ENCODE measurements at places on chromosomes 1 and 21. TPM values are rescaled to one million over a fixed set of nuclear protein-coding genes. Genes with fewer than 3 reads are reported as not detected.

- peak overlapping the region; percentile 83 for H3K27ac ChIP-seq
- DNase-seq: no peak
Observed at GRCh38 chr1:39229504-39229903, 25.0 kb downstream of the MACF1 start.

DNA sequence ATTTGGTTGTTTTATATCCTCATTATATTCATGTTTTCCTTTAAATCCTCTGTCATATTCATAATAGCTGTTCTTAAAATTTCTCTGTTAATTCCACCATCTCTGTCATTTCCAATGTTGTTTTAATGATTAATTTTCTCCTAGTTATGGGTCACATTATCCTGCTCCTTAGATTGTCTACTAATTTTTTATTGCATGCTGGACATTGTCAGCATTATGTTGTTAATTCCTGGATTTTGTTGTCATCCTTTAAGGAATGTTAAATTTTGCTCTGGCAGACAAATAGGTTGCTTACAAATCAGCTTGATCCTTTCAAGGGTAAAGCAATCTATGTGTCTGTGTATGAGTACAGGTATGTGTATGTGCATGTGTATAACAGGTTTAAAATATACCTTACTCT, 393.8 kb upstream of the POU3F1 start:
- H3K4me3 ChIP-seq: no peak overlapping the region
- no peak overlapping the region for H3K27ac ChIP-seq
- no peaks in the 10 kb centered on the region for H3K36me3 ChIP-seq
- H3K4me1 ChIP-seq: no peaks in the 10 kb centered on the region

DNA sequence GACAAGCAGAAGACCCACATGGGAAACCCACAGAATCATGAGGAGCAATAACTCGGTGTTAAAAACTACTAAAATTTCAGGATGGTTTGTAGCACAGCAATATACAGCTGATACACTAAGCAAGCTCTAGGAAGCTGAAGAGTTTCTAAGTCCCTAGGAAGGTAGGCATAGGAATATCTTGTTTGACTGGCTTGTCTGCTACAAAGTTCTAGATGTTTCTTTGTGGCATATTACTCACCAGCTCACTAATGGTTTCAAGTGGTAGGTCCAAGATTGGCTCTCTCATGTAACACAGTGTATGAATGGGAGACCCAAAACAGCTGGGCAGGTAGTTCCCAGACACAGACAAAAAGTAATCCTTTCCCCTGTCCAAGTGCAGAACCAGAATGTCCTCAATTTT, 13.3 kb upstream of the MTF1 start:
- peaks cover 52% of the 10 kb centered on the region for H3K36me3 ChIP-seq
- no peaks in the 10 kb centered on the region for H3K4me1 ChIP-seq

DNA sequence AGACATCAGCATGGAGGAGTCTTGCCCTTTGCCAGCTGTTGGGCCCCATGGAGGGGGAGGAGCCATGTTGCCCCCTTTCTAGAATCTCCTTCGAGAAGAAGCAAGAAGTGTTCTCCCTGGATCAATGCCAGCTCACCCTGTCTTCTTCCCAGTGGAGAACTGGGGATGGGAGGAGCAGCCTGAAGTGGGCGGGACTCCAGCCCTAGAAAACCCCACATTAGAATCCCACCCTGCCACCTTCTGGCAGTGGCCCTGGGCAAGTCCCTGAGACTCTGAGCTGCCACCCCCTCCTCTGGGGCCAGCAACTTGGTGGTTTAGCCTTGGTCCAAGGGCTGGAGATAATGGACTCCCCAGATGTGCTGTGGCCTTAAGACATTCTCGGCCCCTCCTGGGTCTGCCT, 51.7 kb downstream of the PAX7 start:
- H3K4me1 ChIP-seq: no peaks in the 10 kb centered on the region
- H3K27ac ChIP-seq: no peak overlapping the region
- DNase-seq: no peak
- no peaks in the 10 kb centered on the region for H3K36me3 ChIP-seq

GRCh38 chr1:200226268-200226968, 183.4 kb downstream of the ZNF281 start:
- no peak for DNase-seq
- H3K4me3 ChIP-seq: no peak overlapping the region
- H3K36me3 ChIP-seq: no peaks in the 10 kb centered on the region
- no peak overlapping the region for H3K27ac ChIP-seq

- no peak overlapping the region for H3K27ac ChIP-seq
- no peak overlapping the region for H3K4me3 ChIP-seq
- H3K36me3 ChIP-seq: no peaks in the 10 kb centered on the region
Observed at GRCh38 chr1:107404756-107405155, 263.9 kb downstream of the NTNG1 start.

DNA sequence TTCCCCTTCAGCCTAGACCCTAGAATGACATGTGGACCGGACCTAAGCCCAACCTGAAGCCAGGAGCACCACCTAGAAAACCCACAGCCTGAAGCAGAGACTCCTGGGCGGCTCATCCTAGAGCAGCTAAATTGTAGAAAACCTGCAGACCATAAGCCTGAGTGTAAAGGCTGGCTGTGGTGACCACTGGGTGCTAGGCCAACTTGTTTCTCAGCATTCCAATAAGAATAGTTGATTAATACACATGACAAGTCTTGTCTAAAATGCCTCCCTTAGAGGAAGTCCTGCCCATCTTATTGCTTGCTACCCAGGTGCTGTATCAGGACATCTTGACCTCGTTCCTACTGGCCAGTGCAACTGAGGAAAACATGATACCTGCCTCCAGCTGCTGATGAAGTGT, 23.3 kb upstream of the CASQ2 start:
- no peak overlapping the region for H3K4me3 ChIP-seq
- DNase-seq: no peak
- H3K27ac ChIP-seq: no peak overlapping the region
- no peaks in the 10 kb centered on the region for H3K36me3 ChIP-seq
- H3K27me3 ChIP-seq: peaks cover 10% of the 10 kb centered on the region

DNA sequence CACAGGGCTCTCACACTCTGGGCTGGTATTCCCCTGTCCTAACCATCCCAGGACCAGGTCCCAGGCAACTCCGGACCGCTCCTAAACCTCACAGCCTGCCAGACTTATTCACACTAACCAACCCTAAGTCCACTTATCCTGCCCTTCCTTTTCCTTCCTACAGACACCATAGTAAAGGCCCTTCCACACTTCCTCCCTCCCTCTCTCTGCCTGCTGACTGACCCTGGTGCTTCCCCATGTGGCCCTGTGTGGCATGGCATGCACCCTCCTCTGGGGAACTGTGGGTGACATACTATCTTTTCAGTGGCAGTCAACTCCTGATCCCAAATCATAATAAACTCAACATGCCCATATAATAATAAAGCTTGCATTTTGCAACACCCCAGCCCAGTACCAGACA, 155.1 kb upstream of the DNAH14 start:
- H3K36me3 ChIP-seq: no peaks in the 10 kb centered on the region
- H3K4me3 ChIP-seq: no peak overlapping the region
- H3K27ac ChIP-seq: no peak overlapping the region
- H3K27me3 ChIP-seq: no peaks in the 10 kb centered on the region

DNA sequence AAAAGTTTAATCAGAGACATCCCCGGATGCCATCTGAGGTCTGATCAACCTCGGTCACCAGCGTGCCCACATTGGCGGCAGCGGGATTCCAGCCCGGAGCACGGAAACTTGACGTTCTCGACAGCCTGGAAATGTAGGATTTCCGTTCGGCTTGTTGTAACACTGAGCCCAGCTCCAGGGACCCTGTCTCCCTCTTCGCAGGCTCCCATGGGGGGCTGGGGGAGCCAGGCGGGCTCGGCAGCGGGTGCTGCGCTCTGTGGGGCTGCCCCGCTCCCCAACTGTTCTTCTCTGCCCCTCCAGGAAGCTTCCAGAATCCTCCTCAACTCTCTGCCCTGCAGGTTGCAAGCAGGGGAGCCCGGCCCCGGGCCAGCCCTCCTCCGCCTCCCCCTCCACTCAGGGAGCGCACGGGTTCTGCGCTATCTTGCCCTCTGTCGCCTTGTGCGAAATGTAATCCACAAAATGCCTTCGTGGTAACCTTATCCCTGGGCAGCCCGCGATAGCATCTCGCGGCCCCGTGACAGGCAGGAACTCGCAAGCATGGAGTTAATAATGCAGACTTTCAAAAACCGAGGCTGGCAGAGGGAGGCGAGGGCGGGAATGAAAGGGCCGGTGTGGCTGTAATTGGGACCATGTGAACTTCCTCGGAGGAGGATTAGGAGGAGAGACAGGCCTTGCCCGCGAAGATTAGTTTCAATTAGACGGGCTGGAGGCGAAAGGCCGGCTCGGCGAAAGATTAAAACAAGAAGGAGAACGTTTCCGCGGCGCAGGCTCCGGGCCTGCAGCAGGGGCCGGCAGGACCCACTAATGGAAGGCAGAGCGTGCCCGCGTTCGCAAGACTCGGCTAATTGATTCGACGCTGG, 53.9 kb upstream of the TTC34 start:
- H3K4me1 ChIP-seq: no peaks in the 10 kb centered on the region
- no peak overlapping the region for H3K4me3 ChIP-seq
- no peaks in the 10 kb centered on the region for H3K36me3 ChIP-seq
- H3K27ac ChIP-seq: no peak overlapping the region
- no peaks in the 10 kb centered on the region for H3K27me3 ChIP-seq
- no peak for DNase-seq

DNA sequence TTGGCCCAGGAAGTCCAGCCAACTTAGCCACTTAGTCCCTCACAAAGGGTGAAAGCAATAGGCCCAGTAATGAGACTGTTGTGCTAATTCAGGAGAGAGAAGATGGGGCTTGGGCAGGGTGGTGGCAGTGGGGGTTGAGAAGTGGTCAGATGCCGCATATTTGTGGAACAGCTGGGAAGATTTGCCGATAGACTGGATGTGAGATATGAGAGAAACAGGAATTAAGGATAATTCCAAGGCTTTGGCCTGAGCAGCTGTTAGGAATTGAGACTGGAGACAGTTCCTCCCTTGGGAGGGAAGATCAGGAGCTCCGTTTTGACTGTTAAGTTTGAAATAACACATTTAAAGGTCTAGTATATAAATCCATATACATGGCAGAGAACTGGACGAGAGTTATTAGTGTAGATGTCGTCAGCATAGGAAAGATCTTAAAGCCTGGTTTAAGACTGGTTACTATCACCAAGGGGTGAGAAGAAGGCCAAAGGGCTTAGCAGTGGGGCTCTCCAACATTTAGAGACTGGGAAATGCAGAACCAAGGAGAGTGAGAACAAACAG, 323.7 kb upstream of the FAM78B start:
- H3K27ac ChIP-seq: peak overlapping the region; percentile 95
- peak overlapping the region; percentile 83 for H3K4me3 ChIP-seq
- no peaks in the 10 kb centered on the region for H3K27me3 ChIP-seq
- H3K36me3 ChIP-seq: no peaks in the 10 kb centered on the region
- DNase-seq: no peak

- no peak overlapping the region for H3K4me3 ChIP-seq
- H3K27ac ChIP-seq: no peak overlapping the region
- H3K36me3 ChIP-seq: no peaks in the 10 kb centered on the region
- no peaks in the 10 kb centered on the region for H3K4me1 ChIP-seq
- H3K27me3 ChIP-seq: no peaks in the 10 kb centered on the region
- DNase-seq: no peak
Observed at GRCh38 chr1:7224081-7224534, 438.9 kb downstream of the CAMTA1 start.

- no peak for DNase-seq
- H3K4me3 ChIP-seq: no peak overlapping the region
- H3K36me3 ChIP-seq: no peaks in the 10 kb centered on the region
Observed at GRCh38 chr1:67883069-67883468, 49.8 kb upstream of the GNG12 start.

DNA sequence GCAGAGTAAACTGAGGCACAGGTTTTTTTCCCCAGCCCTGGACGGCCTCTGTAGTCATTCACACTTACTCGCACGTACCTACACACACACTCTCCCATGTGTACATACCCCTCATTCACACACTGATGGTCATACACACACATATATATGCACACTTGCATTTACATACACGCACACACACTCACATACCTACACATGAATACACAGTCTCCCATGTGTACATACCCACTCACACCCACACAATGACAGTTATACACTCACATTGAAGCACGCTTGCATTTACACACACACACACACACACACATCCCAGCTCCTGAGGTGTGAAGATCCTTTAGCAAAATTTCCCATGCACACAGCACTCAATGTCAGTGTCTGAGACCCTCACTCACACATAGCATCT, 766 bp upstream of the FAM131C start:
- peaks cover 17% of the 10 kb centered on the region for H3K27me3 ChIP-seq
- no peak overlapping the region for H3K27ac ChIP-seq
- no peak overlapping the region for H3K4me3 ChIP-seq
- H3K36me3 ChIP-seq: no peaks in the 10 kb centered on the region
- DNase-seq: no peak

- peaks cover 53% of the 10 kb centered on the region for H3K36me3 ChIP-seq
- no peak overlapping the region for H3K27ac ChIP-seq
- no peak overlapping the region for H3K4me3 ChIP-seq
- DNase-seq: no peak
- H3K27me3 ChIP-seq: no peaks in the 10 kb centered on the region
Observed at GRCh38 chr1:31258581-31258980, 18.9 kb upstream of the NKAIN1 start.

GRCh38 chr1:206011057-206011456, 7.9 kb upstream of the RAB7B start:
- no peaks in the 10 kb centered on the region for H3K27me3 ChIP-seq
- H3K27ac ChIP-seq: no peak overlapping the region
- H3K4me3 ChIP-seq: no peak overlapping the region
- DNase-seq: no peak

The DIP2A gene
- total RNA-seq: 61.9 TPM

The RHBDL2 gene
- total RNA-seq: not detected

The SLC9C2 gene
- not detected for total RNA-seq

The PRMT6 gene
- total RNA-seq: 21.6 TPM

The OR2L3 gene
- total RNA-seq: 0.10 TPM

The KRTAP11-1 gene
- not detected for total RNA-seq
